Activated CD4-positive, alpha-beta T cell treated with anti-CD3 and anti-CD28 coated beads, Interleukin-2, amount 50 U/mL, for 48 hours (primary cell): ENCODE measurements at places on chromosomes 12 and 14.

- DNase-seq = no peak
Observed at GRCh38 chr12:93043192-93043876, 114.2 kb upstream of the EEA1 start.

DNA sequence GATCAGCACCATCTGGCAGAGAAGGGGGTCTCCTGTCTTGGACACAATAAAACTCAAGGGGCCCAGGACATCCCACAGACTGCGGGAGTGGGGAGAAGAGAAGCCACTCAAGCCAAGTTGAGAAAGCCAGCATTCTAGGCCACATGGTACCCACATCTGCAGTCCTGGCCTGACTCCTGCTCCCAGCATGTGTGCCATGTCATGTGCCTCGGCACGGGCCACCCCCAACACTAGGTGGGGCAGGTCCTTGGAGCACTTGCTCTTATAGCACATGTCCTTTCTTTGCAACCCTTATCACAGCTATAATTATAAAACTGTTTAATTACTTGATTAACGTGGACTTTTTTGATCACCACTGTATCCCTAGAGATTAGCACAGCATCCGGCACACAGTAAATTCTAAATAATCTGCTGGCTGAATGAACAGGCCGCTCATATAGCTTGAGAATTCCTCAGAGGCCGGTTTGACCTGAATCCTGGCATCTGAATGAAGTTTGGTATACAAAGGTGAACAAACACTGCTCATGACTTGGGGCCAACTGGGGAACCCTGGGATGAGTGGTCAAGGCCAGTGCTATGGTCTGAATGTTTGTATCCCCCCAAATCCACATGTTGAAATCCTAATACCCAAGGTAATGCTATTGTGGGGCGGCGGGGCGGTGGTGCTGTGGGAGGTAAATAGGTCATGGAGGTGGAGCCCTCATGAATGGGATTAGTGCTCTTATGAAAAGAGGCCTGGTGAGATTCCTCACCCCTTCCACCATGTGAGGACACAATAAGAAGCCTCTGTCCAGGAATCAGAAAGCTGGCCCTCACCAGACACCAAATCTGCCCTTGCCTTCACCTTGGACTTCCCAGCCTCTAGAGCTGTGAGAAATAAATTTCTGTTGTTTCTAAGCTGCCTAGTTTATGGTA, 6.6 kb downstream of the NCKAP5L start:
- DNase-seq = no peak

DNA sequence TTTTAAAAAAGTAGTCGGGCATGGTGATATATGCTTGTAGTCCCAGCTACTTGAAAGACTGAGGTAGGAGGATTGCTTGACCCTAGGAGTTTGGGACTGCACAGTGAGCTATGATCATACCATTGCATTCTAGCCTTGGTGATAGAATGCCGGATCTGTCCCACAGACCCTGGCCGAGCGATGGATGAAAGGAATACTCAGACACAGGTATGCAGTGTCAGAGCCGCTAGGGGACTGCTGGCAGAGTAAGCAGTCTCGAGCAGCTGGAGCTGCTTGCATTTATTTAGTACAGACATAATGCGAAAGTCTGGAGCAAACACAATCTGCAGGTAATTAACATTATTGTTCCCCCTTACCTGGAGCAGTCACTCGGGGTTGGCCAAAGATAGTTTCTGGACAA, 18.6 kb downstream of the AICDA start:
- DNase-seq = no peak

GRCh38 chr12:67650388-67651131, 2.0 kb downstream of the DYRK2 start:
- peak; percentile 21 for DNase-seq

DNA sequence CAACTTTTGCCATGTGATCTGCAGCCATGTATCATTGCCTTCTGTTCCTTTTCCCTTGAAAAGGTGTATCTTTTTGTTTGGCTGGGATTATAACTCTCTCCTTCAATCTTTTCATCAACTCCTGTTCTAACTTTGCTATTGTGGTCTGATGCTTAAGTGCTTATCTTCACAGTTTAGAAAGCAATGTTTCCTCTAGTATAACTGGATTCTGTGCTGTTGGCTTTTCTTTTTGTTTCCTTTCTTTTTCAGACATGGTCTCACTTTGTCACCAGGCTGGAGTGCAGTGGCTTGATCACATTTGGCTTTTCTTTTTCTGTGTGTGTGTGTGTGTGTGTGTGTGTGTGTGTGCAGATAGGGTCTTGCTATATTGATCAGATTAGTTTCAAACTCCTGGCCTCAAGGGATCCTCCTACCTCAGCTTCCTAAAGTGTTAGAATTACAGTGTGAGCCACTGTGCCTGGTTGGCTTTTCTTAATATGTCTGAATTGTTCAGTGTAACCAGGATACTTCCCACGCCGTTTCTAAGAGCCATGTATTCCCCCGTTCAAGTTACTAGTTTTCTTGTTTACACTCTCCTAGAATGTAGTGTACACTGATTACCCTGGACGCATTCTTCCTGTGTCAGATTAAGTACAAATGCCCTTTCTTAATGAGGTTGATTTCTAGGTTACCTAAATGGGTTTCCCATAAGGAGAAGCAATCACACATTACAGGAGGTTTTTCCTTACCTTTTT, 35.5 kb downstream of the JAG2 start:
- DNase-seq = no peak

DNA sequence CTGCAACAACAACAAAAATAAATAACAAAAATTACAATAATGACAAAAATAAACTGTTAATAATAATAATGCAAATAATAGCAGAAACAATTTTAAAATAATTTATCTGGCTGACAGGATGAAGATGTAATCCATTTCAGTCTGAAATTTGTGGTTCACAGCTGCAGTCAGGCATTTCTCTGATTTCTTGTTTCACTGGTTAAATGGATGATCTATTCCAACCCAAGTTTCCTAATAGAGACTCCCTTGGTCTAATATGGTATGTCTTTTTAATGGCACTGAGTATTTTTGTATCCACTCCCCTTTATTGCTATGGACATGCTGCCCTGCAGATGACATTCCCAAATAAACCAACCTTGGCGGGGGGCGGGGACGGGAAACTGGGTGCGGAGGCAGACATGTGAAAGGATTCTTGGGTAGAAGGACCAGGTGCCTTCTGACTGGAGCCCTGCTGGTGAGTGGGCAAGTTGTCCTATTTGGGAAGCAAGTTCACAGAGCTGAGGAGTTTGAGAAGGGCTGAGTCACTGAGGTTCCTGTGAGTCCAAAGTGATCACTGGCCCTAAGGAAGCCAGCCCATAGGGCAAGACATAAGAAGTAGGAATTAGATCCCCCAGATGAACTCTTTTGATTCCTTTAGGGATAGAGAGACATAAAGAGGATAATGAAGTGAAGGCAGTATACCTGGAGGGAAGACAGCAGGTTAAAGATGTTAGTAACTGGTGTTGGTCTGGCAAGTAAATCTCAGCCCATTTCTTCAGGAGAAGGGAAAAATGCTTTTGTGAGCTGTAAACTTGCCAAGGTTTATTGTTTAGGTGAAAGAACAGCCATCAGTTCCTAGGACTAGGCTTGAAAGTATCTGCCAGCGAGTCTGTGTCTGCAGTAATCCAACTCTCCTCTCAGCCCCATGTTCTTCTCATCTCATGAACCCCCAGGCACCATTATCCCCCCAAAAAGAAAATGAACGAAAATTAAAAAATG, 14.5 kb downstream of the FOXG1 start:
- no peak for DNase-seq

DNA sequence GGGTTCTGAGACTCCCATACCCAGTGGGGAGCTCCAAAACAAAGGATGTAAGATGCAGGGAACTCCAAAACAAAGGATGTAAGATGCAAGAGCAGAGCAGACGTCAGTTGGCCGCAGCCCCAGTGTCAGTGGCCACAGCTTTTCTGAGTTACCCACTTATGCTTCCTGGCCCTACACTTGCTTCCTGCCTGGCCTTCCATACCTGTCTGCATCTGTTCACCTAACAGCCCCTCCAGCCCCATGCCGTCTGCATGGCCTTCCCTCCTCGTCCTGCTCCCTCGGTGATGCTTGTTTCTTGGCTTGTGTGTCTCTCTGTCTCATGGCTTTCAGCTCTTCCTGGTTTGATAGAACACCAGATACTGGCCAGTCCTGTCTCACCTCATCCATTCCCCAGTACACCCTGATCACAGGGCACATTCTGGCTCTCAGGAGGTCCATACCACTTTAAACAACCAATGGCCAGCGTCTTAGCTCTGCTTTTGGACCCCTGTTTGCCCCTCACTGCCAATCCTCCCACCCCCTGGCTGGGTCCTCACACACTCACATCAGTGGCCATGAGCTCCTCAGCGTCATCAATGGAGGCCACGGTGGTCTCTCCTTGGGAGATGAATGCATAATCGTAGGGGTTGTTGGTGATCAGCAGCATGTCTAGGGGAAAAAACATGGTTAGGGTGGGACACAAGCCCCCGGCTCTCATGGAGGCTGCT, 5.3 kb downstream of the MYH7 start:
- no peak for DNase-seq

GRCh38 chr14:55848964-55849363, 269.0 kb downstream of the KTN1 start:
- DNase-seq = no peak

DNA sequence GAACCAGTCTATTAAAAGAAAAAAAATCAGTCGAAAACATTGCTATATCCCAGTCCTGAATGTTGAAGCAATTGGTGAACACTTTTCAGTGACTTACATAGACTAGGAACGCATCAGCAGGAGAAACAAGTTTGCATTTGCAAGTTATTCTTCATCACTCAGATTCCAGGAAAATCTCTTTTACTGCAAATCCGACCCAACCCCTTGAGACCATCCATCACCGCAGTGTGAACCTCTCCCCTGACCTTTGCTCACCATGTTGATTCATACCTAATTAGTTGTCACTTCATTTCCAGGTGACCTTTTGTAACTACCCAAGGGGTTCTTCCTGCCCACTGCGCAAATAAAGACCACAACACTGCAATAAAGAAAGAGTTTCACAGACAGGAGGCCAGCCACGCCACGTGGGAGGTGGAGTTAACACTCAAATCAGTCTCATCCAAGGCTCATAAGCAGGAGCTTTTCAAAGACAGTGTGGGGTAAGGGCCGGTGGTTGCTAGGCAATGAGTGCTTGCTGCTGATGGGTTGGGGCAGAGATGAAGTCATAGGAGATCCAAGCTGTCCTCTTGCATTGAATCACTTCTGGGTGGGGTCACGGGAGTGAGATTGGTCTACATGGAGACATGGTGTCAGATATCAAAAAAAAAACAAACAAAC, 241.3 kb upstream of the TMEM132C start:
- DNase-seq = no peak

DNA sequence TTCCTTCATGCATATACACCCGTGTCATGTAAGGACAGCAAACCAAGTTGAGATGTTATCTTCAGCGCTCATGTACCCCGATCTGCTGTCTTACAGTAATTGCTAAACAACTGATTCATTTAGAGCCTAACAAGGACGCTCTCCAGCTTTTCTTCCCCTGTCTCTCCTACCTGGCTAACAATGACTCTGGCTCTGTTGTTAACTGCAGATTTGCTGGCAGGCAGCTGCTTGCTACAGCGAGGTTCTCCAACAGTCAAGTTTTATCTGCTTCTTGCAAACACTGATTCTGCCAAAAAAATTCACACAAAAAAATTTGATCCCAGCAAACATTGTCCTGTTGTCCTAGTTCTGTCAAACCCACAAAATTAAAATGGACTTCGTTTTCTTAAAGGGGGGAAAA, 101.6 kb downstream of the OTX2 start:
- no peak for DNase-seq

DNA sequence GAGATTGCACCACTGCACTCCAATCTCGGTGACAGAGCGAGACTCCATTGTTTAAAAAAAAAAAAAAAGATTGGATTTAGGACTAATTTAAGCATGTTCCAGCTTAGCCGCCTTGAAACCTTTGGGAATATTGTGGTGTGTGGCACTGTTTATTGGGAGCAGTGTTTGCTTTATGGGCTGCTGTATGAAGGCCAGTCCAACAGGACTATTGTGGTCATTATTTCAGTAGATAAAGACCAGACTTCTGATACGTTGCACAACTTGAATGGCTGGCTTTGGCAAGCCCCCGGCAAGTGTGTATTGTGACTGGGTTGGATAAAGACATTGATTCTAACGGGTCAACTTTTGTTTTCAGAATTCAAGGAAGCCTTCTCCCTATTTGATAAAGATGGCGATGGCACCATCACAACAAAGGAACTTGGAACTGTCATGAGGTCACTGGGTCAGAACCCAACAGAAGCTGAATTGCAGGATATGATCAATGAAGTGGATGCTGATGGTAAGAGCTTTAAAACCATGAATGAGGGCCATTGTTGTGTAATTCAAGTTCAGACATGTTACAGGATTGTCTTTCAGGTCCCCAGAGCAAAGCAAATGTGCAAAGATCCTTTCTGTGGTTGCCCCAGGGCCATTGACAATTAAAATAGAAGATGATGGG, 4.2 kb downstream of the CALM1 start:
- DNase-seq = no peak

- no peak for DNase-seq
Observed at GRCh38 chr14:89957376-89957775, 1.6 kb downstream of the TDP1 start.

GRCh38 chr12:120290609-120291305, 946 bp downstream of the RNU4-2 start:
- DNase-seq = peak; percentile 34
